Pericardium fibroblast (primary cell): ENCODE measurements at places on chromosomes 6 and 20. TPM values are rescaled to one million over a fixed set of nuclear protein-coding genes. Genes with fewer than 3 reads are reported as not detected.

Gene TMC2
- total RNA-seq = not detected in 2 replicates

Gene LRRN4
- 1.0 and 12.4 TPM in 2 replicates for total RNA-seq

Gene SPTLC3
- total RNA-seq = 2.1 and 5.0 TPM in 2 replicates

Gene LAMA2
- 149 and 154 TPM in 2 replicates for total RNA-seq

Gene STMND1
- total RNA-seq = not detected in 2 replicates

Gene PROCR
- 25.7 and 70.1 TPM in 2 replicates for total RNA-seq

Gene TFAP2C
- total RNA-seq = not detected in 2 replicates

Gene CRISP2
- total RNA-seq = not detected in 2 replicates

Gene TUBB1
- not detected in 2 replicates for total RNA-seq

Gene BPI
- total RNA-seq = 0.12 TPM in 1 of 2 replicates, not detected in the other

Gene TP53TG5
- total RNA-seq = not detected in 2 replicates
